NT2/D1 (cell line): ENCODE measurements at places on chromosomes 5 and 9.

DNA sequence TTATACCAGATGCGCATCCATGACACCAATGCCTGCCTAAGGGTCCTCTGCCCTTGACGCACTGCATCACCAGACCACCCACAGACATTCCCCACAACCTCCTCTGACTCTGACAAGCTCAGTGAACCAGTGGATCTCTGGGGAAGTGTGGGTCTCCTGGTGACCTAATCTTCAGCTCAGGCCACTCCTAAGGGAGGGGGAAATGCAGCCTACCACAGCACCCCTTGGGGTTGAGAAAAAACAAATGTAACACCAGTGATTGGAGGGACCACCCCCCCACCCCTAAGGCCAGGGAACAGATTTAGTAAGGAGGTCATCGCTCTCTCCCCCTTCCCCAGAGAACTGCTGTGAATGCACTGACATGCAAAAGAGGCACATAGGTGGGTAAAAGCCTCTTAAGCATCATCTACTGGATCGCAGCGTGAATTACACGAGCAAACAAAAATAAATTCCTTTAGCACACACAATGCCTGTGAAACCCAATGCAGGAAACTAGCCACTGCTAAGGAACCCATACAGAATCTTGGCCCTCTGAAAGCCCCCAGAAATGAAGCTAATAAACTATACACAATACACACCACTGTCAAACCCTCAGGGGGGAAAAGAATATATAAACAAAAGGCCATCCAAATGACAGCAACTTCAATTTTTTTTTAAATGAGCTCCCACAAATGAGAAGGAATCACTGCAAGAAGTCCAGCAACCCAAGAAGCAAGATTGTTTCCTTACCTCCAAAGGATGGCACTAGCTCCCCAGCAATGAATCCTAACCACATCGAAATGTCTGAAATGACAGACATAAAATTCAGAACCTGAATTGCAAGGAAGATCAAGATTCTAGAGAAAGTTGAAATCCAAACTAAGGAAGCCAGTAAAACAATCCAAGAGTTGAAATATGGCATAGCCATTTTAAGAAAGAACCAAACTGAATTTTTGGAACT is 513.7 kb upstream of the PTGER4 start:
- DNase-seq: no peak

DNA sequence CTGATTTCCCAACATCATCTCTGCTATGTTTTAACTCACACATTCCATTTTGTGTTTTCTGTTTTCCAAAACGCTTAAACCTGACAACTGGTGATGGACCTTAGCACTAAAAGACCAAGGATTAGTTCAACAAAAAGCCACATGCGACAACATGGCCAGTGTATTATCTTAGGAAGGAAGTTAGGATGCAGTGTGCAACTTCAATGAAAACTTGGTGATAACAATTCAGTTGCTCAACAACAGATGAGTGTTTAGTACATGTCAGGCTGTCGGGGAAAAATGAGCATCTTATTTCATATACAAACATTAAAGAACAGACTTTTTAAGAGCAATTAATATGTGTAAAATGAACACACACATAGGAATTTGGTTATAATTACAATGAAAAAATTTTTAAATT is 780.0 kb downstream of the SEMA5A start:
- no peak for DNase-seq

GRCh38 chr5:149215478-149216090 is 56.1 kb upstream of the AFAP1L1 start:
- DNase-seq: no peak

- no peak for DNase-seq
Measured at GRCh38 chr5:143051244-143052058, 281.3 kb downstream of the ARHGAP26 start.
